ENCODE measurements at places on chromosomes 6 and 20.

GRCh38 chr6:82246802-82247504, 591 bp downstream of the IBTK start:
- DNase-seq = peak; percentile 1

- DNase-seq = no peak
Measured at GRCh38 chr6:156884306-156884705, 107.1 kb downstream of the ARID1B start.

GRCh38 chr20:3364323-3365013, 43.0 kb downstream of the DNAAF9 start:
- DNase-seq = no peak

- DNase-seq = no peak
Measured at GRCh38 chr6:25107218-25107617, 171.5 kb upstream of the RIPOR2 start.

- DNase-seq = no peak
Measured at GRCh38 chr6:81238390-81238789, 514.1 kb downstream of the TENT5A start.

DNA sequence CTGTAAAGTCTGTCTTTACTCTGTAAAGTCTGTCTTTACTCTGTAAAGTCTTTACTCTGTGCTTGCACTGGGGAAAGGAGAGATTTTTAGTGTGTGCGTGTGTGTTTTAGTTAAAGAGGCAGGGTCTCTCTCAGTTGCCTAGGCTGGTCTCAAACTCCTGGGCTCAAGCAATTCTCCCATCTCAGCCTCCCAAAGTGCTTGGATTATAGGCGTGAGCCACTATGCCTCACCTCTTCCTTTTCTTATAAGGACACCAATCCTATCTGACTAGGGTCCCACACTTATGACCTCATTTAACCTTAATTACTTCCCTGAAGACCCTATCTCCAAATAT, 93.8 kb downstream of the JPH2 start:
- no peak for DNase-seq

GRCh38 chr20:8394308-8394945, 262.4 kb downstream of the PLCB1 start:
- DNase-seq = no peak

DNA sequence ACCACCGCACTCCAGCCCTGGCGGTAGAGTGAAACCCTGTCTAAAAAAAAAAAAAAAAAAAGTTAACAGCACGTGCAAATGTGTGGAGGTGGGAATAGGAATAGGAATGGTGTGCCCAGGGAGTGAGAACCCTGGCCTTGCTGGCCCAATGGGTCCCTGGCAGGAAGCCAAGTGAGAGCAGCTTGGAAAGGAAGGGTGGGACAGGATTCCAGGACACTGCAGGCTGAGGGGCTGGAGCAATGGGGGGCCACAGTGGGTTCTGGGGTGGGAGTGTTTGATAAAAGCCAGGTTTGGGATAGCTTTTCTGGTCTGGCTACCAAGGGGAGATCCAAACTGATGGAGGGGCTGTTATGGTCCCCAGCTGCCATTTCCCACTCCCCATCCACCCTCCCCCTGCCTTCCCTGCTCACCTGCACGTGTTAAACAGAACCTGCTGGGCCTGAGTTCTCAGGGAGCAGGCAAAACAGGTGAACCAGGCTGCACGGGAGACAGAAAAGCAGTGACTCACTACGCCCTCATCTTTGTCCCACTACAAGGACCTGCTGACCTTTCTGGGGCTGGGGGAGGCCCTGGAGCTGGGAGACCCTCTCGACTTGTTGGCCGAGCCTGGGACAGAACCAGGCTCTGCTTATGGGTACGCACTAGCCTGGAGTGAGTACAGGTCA, 3.3 kb downstream of the SUN5 start:
- DNase-seq = no peak

- no peak for DNase-seq
Measured at GRCh38 chr6:82750556-82750955, 315.1 kb downstream of the UBE3D start.

DNA sequence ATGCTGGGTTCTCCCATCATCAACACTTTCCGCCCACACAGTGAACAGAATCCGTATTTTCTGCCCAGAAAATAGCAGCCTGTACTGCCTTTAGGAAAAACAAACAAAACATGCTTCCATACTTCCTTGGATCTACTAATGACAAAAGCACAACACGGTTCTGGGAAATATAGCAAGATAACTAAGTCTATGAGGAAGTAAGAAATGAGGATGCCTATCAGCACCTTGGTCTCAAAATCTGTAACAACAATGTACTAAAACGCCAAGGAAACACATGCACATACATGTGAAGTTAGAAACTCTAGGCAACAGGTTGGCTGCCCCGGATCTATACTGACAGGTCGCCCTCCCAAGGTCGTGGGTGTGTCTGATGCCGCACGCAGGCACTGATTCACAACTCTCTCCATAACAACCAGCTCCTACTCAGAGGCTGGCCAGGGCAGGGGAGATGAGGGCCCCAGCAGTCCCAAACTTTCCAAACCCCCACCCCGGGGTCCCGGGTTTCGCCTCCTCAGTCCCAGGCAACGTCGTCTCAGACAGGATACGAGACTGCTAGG, 710 bp downstream of the BTBD9 start:
- peak; percentile 19 for DNase-seq

GRCh38 chr20:16970776-16971175, 222.6 kb downstream of the OTOR start:
- DNase-seq = no peak

Measured in activated naive CD8-positive, alpha-beta T cell treated with anti-CD3 and anti-CD28 coated beads, Interleukin-2, amount 50 U/mL, for 16 hours (primary cell).